ENCODE measurements at places on chromosomes 2 and 18.
A peak's percentile ranks its signal among the peaks of the same experiment; 100 is the strongest.

GRCh38 chr2:48346124-48346536, 183.8 kb upstream of the STON1 start:
- DNase-seq = peak; percentile 49

DNA sequence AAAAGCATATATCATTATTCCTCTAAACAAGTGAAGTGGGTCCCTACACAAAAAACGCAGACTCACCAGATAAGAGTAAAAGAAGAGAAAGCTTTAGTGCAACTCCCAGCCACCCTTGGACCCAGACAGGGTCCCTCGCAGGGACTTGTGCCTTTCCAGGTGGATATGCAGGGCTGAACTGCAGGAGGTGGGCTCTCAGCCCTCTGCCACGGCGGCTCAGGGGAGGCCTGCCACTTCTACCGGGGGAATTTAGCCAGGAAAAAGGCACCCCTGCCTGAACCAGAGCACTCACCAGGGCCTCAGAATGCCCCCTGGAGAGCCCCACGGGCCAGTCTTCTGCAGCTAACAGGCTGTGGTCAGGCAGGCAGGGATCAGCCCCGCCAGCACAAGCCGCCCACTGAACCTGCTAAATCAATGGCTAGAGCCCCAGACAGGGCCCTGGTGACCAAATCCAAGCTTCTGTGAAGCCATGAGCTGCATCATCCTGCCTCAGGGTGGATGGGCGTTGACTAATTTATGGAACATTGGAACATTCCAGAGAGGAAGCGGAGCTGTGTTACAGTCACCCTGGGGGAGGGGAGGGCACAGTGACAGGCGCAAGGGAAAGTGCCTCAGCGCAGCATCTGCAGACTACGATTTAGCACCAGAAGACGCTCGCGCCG, 209.3 kb downstream of the EIPR1 start:
- DNase-seq = no peak

DNA sequence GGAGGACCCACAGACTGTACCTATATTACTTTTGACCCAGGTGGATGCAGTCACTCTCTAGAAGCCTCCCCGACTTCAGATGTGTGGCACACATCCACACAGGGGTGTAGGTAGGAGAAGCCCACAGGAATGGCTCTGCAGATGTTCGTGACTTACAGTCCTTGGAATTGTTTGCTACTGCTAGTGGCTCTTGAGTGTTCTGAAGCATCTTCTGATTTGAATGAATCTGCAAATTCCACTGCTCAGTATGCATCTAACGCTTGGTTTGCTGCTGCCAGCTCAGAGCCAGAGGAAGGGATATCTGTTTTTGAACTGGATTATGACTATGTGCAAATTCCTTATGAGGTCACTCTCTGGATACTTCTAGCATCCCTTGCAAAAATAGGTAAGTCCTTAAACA, 605 bp downstream of the SLC9A4 start:
- DNase-seq = no peak

- DNase-seq = no peak
Observed at GRCh38 chr2:46901611-46902010, 14.0 kb downstream of the MCFD2 start.

- peak; percentile 83 for DNase-seq
Observed at GRCh38 chr18:45775241-45775676, 50.2 kb upstream of the SIGLEC15 start.

DNA sequence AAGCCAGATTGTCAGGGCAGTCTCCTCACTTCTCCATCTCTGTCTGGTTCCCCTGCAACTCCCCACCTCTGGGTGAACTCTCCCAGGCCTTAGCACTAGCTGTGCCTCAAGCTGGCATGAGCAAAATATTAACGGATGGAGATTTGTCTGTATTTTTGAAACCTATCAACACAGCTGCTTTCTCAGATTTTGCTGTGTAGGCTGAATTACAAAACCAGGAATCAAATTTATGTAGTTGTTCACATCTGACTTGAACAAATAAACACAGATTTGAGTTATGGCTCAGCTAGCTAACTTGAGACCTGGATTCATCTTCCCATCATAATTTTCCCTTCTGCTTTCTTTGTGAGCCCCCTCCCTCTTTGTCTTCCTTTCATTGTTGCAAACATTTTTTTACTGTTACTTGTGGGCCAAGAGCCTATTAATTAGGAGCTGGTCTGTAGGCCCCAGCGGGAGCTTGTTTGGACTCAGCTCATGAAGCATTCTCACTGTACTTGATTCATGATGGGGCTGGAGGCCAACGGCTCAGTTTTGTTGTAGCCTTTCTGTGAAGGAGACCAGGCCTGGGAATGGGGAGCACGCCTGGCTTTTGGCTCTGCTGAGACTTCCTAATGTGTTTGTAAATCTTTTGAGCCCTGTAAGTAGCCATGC, 164.1 kb upstream of the GATA6 start:
- DNase-seq = peak; percentile 45

DNA sequence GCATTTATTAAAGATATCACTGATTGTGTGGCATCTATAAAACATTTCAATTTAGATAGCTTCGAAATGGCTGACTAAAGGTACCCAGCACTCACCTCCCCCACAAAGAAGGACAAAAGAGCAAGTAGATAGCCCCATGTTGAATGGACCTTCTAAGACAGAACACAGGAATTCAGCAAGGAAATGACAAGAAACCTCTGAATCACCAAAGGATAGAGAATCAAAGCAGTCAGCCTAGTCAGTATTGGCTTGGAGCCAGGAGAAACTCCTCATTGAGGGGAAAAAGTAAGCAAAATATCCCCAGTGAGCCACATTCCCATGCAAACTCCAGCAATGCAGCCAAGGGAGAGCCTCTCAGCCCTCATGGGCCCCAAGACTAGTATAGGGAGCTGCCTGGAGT, 113.7 kb downstream of the BARD1 start:
- DNase-seq = no peak

GRCh38 chr2:11589316-11589940, 55.6 kb downstream of the GREB1 start:
- DNase-seq = no peak

- no peak for DNase-seq
Observed at GRCh38 chr2:38806015-38806732, 28.2 kb downstream of the GEMIN6 start.

DNA sequence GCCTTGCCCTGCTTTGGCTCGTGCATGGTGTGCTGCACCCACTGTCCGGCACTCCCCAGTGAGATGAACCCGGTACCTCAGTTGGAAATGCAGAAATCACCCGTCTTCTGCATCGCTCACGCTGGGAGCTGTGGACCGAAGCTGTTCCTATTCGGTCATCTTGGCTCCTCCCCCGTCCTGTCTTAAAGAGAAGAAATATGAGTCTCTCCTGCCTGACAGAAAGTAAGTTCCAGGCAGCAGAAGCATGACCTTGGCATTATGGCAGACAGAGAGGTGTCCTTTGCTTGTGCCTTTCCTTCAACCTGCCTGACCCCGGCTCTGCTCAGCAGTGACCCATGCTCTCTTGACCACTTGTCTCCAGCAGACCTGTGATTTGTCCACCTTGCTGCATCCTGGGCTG, 62.5 kb upstream of the CYP1B1 start:
- DNase-seq = no peak

DNA sequence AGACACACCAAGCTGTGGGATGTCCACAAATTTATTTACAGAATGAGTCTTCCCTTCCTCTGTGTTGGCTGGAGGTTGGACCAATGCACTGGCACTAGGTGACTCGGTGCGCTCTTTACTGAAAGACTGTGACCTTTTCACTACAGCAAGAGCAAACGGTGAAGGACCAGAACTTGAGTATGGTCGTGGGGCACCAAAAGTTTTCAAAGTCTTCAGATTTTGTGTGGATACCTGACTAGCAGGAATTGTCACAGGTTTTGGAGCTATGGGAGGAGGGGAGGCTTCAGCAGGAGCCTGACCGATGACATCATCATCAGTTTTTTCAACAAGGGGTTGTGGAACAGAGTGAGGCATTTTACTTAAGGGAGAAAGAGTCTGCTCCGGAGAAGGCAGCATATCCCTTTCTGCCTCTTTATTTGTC, 73.0 kb upstream of the GRB14 start:
- DNase-seq = no peak

- no peak for DNase-seq
Observed at GRCh38 chr2:14631406-14632040, 994 bp upstream of the LRATD1 start.

DNA sequence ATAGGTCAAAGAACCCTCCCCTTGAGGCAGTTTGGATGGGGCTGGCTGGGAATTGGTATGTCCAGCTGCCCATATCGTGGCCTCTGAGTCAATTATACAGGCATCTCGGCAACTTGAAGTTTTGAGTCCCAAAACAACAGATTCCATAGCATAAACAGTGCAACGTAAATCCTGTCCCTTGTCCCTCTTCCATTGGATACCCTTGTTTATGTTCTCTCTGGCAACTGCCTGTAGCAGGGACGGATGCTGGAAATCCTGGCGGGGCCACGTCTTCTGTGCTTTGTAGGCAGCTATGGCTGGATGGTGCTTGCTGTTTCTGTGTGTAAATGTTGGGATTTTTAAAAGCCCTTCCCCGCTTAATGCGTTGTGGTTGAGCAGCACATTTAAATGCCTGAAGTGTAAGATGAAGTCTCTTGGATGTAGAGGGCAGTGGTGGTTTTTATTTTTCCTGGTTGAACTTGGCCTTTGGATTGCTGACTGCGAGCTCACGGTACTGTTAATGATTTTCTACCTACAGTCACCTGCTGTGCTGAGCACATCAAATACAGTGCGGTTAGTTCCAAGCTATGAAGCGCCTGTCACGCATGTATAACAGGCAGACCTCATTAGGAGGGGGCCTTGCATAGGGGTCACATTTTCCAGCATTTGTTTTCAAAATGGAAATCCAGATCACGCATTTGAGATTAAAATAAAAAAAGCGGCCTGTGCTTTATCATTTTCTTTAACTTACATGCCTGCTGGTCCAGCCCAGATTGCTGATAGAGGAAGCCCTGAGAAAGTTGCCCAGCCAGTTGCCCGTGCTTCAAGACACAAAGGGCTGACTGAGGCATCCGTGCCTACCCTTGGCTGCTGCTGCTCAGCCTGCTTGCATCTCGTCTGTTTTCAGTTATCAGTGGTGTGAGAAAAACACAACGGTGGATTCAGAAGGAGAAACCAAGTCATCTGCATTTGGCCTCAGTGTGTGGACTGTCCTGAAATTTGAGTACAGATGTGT, 84.7 kb downstream of the NEDD4L start:
- DNase-seq = peak; percentile 58

DNA sequence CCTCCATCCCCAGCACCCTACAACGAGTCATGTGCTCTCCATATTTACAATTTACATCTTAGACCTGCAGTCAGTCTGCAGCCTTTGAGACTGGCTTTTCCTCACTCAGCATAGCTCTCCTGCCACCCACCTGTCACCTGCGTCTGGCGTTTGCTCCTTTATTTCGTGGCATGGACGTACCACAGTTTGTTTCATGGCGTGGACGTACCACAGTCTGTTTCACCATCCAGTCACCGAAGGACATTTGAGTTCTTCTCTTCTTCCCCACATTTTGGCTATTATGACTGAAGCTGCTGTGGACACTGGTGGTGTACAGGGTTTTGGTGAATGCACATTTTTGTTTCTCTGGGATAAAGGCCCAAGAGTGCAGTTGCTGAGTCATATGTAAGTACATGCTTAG, 141.8 kb upstream of the CTDP1 start:
- no peak for DNase-seq

DNA sequence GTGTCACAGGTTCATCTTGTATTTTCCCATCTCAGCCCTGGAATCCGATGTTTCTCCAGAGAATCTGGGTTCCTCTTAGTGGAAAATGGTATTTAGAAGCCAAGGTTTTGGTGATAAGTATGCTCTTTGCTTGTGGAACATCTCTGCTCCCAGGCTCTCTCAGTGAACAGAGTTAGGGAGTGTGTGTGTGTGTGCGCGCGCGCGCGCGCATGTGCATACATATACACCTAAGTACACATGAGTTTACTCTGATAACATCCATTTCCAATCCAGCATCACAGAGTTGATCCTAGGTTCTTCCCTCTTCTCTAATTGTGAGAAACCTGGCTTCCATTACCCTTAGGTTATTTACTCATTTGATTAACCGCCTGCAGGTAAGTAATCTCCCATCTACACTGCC, 41.7 kb downstream of the ABCG8 start:
- DNase-seq = no peak

DNA sequence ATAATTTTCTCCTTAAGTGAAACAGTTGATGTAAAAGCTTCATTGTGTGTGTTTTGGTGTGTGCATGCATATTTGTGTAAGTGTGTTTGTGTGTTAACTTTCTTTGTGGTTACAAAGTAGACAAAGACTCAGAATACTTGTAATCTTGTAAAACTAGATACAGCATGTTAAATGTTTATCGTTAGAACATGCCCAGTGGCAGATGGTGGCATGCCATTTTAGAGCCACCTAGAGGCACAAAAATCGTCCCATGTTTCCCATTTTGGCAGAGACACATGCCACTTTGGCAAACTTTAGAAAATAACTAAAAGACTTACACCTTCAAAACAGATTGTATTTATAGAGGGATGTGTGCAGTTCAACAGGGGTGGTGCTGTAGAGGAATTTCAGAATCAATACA, 224.1 kb downstream of the LRP1B start:
- no peak for DNase-seq

DNA sequence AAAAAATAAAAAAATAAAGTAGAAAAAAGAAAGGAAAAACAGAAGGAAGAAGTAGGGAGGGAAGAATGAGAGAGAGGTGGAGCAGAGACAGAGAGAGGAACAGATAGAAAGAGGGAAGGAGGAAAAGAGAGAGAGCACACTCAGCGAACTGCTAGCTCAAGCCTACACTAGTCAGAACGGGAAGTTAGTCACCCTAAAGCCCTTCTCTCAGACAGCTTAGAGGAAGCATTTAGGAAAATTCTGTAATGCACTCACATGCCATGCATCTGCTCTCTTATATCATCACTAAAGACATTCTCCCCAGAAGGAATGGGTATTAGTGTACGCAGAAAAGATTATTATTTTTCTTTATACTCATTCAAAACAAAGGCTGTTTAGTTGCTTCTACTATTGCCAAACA, 68.1 kb upstream of the SULT1C3 start:
- DNase-seq = no peak

DNA sequence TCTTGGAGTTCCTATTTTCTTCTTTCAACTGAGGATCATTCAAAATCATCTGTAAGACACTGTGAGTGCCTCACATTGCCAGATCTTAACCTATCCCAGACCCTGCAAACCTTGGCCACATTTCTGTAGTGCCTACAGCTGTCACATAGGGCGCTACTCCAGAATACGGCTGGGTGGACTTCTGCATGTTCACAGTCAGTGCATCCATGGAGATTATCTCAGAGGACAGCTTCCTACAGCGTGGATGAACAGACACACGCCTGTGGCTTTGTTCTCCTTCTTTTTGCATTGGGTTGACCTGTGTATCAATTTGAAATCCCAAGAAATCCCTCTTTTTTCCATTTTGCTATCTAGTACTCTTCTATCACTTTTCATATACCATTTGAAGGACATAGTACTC, 1.9 kb upstream of the KLHL29 start:
- no peak for DNase-seq

DNA sequence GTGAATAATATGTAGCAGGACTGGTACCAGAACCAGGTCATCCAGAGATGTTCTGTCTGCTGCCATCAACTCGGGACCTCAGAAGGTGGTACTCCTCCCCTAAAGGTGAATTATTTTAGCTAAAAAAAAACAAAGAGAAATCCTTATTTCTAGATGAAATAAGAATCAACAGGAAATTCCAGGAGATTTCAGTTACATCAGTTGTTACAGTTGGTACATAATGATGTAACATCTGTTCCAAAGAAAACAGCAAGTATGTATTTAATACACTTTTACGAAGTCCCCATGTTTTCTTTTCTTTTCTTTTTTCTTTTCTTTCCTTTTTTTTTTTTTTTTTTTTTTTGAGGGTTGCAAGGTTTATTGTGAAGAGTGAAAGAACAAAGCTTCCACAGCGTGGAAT, 33.6 kb upstream of the CD28 start:
- DNase-seq = no peak

All from ureter (tissue), 1 donor.